NCI-H446 treated with DMSO at 0.1 percent for 48 hours (cell line): ENCODE measurements at places on chromosomes 12 and 14.
A peak's percentile ranks its signal among the peaks of the same experiment; 100 is the strongest.

DNA sequence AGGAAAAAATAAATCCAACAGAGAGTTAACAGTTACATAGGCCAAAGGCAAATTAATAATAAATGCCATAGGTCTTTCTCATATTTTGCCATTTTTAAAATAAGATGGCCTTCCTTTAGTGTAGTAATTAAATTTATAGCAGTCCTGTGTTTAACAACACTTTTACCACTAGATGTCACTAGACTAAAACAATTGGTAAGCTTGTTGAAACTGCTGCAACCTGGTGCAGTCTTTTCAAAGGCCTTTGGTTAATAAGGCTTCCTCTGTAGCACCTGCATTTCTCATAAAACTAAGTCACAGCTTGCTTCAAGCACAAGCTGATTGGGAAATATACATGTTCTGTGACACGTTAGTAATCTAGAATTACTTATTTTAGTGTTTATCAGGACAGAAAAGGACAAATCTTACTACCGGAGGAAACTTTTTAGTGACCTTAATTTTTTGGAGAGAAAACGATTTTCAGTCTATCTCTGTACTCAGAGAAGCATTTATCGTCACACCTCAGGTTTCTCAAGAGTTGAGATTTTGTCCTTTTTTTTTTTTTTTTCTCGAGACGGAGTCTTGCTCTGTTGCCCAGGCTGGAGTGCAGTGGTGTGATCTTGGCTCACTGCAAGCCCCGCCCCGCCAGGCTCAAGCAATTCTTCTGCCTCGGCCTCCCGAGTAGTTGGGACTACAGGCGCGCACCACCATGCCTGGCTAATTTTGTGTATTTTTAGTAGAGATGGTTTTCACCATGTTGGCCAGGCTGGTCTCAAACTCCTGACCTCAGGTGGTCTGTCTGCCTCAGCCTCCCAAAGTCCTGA lies 20.0 kb downstream of the BORCS5 start:
- peak; percentile 60 for DNase-seq

DNA sequence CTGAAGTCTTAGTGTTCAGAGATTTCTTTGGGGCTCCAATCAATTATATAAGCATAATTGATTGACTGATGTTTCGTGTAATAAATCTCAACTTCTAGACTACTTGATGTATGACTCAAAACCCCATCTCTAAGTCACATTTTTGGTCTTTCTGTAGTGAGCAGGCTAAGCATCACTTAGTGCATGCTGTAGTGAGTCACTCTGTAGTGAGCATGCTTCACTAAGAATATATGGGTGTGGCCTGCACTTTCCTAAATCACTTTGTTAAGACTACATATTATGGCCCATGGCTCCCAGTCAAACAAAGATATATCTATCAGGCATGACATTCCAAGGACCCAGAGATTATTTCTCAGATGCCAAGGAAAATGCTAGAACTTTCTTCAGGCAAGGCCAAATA lies 909.4 kb upstream of the LRFN5 start:
- DNase-seq, result no peak

GRCh38 chr12:95767703-95768102 lies 22.9 kb downstream of the NTN4 start:
- DNase-seq, result no peak

DNA sequence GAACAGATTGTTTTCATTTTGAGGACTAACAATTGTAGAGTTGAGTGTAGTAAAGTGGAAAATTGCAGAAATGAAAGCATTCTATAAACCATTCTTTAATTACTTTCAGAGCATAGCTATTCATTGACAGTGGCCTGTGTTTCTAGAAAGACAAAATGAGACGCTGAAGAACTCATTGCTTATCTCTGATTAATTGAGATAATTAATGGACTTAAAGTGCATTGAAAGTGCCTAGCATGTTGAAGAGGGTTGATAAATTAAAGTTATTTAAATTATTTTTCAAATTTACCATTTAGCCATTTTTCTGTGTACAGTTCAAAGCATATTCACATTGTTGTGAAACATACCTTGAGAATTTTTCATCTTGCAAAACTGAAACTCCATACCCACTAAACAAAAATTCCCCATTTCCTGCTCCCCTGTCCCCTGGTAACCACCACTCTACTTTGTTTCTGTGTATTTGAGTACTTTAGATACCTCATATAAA lies 57.4 kb downstream of the DAAM1 start:
- DNase-seq, result no peak

DNA sequence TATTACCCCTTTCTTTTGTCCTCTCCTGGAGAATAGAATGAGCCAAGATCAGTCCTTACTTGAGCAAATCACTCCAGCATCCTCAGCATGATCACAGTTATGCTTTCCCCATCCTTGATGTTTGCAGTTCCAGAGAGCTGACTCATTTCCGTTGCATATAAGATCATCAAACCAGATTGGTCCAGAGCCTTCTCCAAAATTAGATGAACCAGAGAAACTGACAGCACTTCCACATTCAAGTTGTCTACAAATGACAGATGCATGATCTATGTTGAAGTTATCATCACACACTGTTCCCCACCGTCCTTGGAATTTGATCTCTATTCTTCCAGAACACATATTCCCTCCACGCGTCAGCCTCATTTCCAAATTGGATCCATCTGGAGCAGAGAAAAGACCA lies 4.8 kb downstream of the CD163 start:
- no peak for DNase-seq

- DNase-seq, result no peak
Measured at GRCh38 chr12:39805651-39806050, 186.0 kb upstream of the ABCD2 start.

DNA sequence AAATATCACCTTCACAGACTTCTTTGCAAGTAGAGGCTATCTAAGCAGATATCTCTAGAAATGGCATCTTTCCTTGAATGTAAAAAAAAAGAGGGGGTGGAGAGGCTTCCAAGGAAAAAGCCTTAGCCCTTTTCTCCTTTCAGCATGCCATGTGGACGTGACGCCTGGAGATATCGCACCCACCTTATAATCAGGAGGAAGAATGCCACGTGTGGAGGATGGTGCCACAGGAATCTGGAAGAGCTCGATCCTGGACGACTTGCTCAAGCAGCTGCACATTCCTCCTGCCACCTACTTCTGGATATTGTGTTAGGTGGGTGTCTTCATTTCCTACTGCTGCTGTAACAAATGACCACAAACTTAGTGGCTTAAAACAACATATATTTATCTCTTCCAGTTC lies 203.6 kb downstream of the NUAK1 start:
- DNase-seq, result no peak

GRCh38 chr12:98725476-98726247 lies 80.6 kb downstream of the APAF1 start:
- no peak for DNase-seq

DNA sequence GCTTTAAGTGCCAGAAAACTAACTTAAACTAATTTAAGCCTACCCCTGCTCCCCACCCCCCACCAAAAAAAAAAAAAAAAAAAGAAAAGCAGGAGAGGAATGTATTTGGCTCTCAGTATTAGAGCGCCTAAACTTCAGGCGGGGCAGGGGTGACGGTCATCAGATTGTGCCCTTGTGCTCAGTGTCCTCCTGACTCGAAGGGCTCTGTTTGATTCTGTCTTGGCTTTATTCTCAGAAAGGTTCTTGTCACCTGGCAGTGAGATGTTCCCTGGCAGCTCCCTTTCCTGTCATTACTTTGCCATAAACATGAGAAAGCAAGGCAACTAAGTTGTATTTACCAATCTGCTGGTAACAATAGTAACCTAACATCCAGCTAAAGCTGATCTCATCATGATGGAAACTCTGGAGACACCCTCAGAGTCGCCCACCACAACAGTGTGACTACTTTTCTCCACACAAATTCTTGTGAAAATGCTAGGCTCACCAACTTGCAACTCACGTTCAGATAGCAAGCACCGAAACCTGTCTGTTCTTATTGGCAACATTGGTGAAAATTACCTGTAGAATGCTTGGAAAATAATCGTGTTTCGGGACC lies 39.0 kb upstream of the WNK1 start:
- no peak for DNase-seq

- DNase-seq, result no peak
Measured at GRCh38 chr12:80702889-80703805, 4.3 kb upstream of the MYF6 start.

DNA sequence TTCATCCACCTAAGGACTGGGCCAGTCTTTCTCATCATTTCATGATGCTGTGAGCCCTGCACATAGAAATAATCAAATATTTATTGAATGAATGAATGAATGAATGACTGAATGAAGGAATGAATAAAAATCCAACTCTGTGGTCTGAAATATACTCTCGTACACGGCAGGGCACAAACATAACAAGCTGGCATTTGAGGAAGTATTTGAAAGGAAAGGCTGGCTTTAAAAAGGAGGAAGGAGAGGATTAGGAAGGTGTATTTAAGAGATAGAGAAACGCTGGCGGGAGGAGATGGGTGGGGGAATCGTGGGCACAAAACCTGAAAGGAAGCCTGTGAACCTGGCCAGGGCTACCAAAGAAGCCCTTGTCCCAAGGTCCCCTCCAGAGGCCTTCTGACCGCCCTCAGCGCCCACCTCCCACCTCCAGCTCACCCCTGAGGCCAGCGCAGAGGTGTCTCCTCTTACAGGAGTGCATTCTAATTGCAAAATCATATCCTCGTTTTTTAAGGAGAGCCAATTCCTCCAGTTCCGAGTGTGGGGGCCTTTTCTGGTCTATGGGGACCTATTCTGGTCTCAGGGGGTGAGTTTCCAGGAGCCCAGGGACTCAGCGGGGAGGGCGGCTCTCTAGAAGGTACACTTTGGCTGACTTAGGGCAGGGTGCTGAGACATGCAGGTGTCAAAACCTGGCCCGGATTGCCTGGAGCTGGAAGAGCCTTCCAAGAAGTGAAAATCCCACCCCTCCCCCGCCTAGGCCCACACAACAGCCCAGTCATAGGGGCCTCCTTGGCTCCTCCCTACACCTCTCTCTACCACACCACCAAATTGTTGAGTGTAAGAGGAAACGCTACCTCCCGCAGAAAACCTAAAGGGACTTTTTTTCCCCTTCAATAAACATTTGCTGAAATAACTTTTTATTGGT lies 8.7 kb upstream of the JDP2 start:
- no peak for DNase-seq

DNA sequence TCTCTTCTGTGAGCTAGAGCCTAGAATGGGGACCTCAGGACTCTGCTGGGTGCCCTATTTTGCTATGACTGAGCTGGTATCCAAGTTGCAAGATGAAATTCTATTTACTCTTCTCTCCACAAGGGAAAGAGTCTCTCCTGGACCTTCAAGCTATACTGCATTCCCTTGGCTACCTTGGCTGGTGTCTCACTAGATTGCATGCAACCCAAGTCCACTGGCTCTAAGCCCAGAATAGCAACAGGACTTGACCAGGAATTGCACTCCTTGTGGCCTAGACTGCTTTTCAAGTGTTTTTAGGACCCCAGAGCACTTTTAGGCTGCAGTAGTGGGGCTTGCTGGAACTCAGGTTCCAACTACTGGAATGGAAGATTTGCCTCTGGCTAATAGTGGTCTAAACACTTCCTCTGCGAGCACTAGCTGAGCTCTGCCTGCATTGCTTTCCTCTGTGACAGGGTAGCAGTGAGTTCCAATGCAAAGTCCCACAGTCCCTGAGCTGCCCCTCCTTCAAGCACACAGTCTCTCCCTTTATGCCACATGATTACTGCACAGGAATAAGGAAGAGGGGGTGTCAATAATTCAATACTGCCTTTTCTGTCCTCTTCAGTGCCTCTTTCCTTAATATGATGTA lies 1009.1 kb upstream of the FLRT2 start:
- DNase-seq, result no peak

DNA sequence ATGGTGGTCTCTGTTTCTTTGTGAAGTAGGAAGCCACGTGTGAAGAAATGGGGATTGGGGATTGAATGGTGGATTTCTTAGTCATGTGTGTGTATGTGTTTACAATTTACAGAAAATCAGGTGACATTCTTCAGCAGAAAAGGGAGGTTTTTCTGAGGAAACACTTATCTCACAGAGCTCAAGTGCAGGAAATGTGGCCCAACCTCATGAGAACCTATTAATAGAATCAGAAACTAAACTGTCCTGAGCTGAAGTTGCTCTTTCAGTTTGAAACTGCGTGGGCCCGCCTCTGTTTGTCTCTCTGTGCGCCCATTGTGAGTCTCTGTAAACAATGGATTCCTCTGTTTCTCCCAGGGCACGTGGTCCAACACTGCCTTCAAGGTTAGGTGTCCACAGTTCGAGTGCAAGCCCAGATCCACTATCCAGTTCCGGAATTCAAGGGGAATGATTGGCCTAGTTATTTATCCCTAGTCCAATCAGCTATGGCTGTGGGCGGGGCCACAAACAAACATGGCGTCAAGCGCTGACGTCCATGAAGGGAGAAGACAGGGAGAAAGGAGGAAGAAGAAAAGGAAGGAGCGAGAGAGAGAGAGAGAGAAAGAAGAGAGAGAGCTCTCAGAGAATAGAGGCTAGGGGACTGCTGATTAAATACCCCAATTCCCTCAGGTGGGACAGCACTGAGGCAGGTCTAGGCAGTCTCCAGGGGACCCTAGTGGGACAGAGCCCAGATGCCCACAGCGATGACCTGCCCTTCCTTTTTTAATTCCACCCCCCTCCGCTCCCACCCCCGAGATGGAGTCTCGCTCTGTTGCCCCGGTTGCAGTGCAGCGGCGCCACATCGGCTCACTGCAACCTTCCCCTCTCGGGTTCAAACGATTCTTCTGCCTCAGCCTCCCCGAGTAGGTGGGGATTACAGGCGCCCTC lies 31.4 kb upstream of the C12orf76 start:
- DNase-seq, result no peak

DNA sequence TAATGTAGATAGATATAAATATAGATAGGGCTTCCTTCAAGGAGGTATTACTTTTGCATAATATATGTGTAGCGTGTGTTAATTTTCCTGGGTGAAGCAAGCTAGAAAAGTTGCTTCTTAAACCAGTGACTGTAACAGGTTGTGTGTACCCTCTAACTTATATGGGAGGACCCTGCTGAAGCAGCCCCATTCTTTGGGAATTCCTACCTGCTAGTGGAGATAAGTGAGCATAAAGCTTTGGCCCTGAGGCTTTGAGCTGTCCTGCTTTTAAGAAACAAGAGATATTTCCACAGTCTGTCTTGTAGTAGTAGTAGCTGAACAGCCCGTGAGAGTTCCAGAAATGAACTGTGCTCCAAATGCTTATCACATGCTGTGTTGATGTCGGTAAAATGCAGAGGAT lies 8.6 kb downstream of the RMST start:
- DNase-seq, result no peak

- no peak for DNase-seq
Measured at GRCh38 chr14:73887318-73887616, 608 bp downstream of the ZNF410 start.

DNA sequence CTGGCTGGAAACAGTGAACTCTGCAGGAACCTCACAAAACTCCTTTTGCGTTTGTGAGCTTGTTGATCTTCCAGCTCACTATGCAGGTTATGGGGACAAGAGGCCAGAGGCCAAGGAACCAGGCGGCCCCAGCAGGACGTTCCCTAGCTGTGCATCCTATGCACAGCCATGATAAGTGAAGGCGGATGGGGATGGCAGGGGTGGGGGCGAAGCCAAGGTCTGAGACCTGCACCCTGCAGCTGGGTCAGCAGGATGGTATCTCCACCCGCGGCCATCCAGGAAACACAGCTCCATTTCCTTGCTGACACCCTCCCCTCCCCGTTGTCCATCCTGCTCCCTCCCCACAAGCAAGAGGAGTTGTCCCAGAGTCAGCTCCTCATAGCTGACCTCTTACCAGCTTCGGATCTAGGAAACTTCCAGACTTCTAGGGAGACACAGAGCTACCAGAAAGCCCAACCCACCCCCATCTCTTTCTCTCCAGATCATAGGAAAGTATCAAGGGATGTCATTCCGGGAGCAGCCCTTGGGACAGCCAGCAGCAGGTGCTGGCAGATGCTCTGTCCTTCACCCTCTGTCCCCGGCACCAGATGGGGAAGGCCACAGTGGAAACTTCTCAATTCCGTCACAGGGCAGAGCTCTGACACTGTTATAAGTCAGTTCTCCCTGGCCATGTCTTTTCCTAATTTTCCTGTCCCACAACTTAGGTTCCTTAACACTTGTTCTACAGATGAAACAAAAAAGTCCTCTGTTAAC lies 9.4 kb downstream of the ZBTB39 start:
- no peak for DNase-seq
